Suprapubic skin (tissue), 4 donors: ENCODE measurements at places on chromosomes 3 and 15. TPM values are rescaled to one million over a fixed set of nuclear protein-coding genes. Genes with fewer than 3 reads are reported as not detected.

- DNase-seq: no peak
Observed at GRCh38 chr3:33833408-33834095, 35.1 kb downstream of the PDCD6IP start.

DNA sequence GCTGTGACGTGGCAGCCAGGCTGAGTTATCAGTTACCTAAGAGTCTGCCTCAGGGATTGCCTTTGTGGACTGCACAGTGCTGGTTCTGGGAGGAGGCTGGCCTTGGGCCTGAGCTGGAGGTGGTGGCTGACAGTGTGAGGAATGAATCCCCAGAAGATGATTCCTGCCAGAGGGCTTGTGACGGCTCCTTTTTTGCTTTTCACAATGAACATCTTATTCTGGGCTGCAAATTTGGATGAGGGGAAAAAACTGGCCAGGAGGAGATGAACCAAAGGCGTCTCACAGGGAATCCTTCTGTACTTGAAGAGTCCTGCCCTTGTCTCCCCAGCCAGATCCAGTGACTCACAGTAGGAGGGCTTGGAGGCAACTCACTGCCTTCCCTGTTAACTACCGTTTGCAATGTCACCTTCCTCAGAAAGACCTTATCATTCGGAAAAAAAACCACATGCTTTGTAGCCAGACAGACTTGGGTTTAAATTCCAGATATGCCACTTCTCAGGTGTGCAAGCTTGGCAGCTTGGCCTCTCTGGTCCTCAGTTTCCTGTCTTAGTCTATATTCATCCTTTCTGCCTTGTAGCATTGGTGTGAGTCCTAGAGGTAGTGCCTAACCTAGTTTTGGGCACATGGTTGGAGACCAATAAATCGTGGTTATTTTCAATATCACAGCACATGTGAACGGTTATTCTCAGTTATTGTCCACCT, 19.1 kb downstream of the ST6GAL1 start:
- DNase-seq: no peak

ZNF385D gene
- total RNA-seq: 1.1 TPM

- no peak for DNase-seq
Observed at GRCh38 chr3:64650715-64651114, 37.1 kb downstream of the ADAMTS9 start.

DNA sequence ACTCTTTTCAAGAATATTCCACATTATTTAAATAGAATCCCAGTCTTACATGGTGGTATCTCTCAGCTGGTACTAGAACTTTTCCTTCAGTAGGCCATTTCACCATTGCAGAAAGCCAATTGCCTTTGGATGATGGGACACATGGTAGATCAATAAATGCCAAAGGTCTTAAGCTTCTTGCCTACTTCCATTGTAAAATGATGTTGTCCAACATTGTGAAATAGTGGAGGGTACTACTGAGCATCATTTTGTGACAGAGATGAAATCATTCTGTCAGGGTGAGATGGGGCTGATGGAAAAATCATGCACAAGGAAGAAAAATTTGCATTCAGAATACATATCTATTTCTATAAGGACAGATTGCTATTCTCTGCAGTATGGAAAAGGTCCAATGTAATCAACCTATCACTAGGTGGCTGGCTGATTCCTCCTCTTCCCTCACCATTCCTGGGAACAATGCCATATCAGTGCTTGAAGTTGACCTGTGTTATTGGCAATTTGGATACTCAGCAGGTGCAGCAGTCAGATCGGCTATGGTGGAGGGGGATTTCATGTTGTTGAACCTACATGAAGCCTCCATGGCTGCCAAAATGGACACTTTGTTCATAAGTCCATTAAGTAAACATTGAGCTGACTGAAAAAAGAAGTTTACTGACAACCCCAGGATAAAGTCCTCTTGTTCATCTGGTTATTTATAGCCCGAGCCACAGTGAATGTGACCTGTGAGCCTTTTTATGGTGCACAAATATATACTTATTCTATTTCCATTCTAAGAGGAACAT, 596.9 kb upstream of the ARPP21 start:
- DNase-seq: no peak

DPPA4 gene
- total RNA-seq: not detected

DNA sequence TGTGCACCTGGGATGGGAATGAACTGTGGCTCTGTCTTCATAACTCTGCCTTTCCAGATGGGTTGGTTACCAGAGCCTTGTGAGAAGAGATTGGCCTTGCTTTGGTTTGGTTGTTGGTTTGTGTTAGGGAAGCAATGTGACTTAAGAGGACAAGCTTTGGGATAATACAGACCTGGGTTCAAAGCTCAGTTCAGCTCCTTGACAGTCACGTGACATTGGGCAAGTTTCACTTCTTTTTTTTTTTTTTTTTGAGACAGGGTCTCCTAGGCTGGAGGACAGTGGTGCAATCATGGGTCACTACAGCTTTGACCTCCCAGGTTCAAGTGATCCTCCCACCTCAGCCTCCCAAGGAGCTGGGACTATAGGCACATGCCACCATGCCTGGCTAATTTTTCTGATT, 42.7 kb downstream of the CORO2B start:
- DNase-seq: no peak

DNA sequence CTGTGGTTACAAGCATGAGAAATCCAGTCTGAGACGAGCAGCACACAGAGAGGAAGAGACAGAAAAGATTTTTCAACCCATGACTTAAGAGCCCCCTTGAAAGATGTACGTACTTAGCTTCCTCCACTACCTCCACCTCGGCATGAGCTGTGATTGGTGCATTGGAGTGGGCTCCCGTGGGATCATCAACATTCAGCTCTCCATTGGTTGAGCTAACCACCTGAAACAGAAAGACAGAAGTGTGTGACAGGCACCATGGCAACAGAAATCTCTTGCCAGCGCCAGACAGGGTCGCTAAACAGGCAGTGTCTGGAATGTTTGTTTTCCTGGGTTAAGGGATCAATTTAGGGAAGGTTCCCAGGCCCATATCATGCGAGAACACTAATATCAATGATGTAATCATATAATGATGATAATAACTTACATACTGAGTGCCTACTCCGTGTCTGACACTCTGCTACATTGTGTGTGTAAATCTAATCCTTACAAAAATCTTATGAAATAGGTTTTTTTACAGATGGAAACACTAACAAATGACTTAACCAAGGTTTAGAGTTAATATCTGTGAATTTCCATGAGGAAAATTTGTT, 17.5 kb upstream of the PPIB start:
- DNase-seq: no peak

GOLGA8T gene
- not detected for total RNA-seq
